Mammary epithelial cell (primary cell): ENCODE measurements at places on chromosomes 2 and 18. TPM values are rescaled to one million over a fixed set of nuclear protein-coding genes. Genes with fewer than 3 reads are reported as not detected.

Gene BOK
- polyA plus RNA-seq: 23.3 TPM

GRCh38 chr18:75220551-75221355, 10.2 kb downstream of the TSHZ1 start:
- DNase-seq: no peak

DNA sequence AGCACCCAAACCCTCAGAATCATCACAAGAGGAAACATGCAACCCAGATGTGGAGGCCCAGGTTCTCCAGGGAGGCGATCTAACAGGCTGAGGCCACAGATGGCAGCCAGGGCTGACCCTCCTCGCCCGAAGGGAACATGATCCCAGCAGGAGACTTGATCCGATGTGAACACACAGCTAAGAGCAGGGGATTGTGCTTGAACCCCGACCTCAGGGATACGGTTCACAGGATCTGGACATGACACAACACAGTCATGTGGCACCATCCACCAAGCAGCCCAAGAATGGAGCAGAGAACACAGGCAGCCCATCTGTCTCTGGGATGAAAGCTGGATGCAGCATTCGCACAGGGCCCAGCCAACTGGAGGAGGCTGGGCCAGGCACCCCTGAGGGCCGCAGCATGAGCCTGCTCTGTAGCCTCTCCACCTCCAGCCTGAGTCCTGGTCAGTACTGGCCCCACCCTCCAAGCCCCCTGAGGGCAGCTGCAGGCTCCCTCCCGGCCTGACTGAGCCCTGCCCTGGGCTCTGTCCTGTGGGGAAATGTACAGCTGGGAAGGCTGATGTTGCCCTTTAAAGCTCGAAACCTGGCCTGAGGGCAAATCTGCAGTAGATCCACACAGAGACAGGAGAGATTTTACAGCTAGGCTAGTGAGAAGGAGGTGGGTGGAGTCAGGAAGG, 39.0 kb downstream of the AQP12A start:
- DNase-seq: no peak

DNA sequence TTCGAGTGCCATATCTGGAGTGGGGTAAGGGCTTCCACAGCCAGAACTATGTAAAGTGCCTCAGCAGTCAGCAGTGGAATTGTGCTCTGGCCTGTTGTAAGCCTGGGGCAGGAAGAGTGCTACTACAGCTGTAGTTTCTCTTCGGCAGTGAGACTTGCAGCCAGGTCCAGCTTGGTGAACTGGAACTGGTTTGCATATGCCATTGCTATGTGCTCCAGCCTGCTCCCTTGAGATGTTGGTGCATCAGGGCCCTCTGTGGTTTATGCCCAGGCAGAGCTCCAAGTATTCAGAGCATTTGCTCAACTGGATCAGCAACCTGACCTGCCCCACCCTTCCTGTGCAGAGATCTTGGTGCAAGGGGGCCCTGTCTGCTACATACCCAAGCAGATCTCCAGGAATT, 47.8 kb downstream of the ZNF804A start:
- DNase-seq: peak; percentile 63

DNA sequence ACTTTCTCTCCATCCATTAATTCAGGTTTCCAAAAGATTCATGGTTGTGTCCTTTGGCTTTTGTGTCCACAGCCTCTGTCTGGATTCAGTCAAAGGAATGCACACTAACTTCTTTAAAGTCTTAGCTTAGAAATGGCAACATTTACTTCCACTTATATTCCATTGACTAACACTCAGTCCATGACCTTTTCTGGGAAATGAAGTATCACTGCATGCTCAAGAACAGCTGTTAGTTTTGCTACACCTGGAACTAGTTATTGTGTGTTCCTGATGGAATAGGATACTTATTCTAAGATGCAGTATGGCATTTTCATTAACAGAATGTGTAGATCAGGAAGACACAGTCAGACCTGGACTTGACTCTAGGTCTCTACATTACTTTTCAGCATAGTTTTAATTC, 88.8 kb downstream of the KYNU start:
- no peak for DNase-seq

- no peak for DNase-seq
Observed at GRCh38 chr2:200618590-200619021, 32.8 kb downstream of the AOX1 start.

DNA sequence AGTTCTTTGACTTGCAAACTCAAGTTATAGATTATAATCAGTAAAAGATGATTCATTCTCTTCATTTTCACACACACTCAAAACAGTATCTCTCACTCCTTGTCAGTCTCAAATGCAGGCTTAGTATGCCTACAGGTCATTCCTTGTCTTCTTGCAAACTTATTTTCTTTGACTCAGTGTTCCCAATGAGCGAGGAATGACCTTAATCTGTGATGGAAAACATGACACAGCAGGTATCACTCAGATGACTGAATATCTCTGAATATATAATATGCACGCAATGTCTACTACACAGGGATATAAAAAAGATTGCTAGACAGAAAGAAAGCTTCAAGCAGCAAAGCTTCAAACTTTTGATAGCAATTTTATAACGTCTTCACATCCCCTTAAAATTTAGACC, 127.8 kb upstream of the RGPD4 start:
- no peak for DNase-seq

- peak; percentile 46 for DNase-seq
Observed at GRCh38 chr2:26346454-26347053, at the start of gene ADGRF3. TSS of gene ADGRF3 (minus strand) at chr2:26346789. CDS start at chr2:26346234, 555 bp downstream.

DNA sequence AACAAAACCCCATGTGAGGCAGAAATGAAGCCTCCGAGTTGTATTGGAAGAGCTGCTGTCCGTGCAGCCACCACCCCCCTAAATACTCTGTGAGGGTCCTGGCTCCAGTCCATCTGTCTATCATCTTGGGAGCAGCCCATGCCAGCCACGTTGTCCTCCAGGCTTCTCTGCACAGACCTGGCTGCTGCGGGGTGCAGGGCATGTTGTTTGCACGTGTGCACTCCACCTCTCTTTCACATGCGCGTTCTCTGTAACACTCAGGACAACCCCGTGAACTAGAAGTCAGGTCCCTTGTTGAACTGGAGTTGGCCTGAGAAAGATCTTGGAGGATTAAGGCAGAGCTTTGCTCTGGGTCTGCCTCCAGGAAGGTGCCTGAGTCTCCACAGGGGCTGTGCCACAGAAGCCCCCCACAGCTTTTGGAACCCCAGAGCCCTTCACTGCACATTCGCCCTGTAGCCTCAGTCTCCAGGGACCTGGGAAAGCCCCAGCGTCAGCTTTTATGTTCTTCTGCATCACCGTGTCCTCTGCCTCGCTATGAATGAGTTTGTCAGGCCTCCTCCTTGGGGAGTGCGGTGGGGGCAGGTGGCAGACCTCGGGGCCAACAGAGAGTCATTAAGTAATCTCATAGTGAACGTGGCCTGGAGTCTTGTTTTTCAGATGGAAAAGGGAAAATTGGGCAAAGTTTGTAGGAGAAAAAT, 16.6 kb downstream of the RTP5 start:
- no peak for DNase-seq
